ENCODE measurements at places on chromosomes 2 and 18. TPM values are rescaled to one million over a fixed set of nuclear protein-coding genes. Genes with fewer than 3 reads are reported as not detected.

DNA sequence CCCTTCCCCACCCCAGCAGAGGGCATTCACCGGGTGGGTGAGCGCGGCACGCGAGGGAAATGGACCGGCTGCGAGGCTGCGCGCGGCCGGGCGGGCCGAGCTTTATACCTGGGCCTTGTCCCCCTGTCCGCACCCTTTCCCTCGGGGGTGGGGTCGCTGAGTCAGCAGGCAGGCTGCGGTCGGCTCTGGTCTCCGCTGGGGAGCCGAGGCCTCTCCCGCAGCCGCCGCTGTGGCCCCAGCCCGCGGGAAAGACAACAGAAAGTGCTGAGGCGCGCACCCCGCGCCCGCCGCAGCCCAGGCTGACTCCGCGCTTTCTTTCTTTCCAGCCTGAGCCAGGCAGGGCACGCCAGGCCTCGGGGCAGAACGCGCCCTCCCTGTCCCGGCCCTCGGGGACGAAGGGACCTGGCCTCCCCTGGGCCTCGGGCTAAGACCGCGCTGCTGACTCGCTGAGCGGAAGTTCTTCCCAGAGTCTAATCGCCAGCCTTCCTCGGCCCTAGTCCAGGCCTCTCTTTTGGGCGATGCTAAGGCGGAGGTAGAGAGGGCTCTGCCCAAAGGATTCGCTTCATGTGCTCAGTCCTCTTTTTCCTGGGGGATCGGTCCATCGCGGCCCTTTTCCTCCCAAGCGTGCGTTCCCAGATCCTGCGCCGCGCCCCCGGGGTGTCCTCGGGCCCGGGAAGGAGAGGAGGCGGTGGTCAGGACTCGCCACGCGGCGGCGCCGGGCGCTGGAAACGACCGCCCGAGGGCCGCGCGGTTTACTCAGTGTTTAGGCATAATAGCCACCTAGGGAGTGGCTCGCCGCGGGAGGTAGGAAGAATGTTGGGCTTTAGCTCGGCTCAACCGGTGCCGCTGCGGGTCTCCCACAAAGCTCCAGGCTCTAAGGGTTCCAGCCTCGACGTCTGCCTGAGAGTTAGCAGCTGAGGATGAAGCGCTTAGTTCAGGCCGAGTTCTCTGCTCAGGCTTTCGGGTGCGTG, at the start of gene CRYBA2:
TSS of gene CRYBA2 (minus strand) at position 78 of the 971 bp plus-strand sequence. CDS start 246 bp downstream, outside the sequence.
- peak; percentile 35 for DNase-seq
- H3K4me3 ChIP-seq, result no peak within 1 kb of the TSS
- H3K36me3 ChIP-seq, result no peaks in the 10 kb centered on the region
- peaks cover 2% of the 10 kb centered on the region for H3K4me1 ChIP-seq
- H3K27ac ChIP-seq, result no peak within 1 kb of the TSS

DNA sequence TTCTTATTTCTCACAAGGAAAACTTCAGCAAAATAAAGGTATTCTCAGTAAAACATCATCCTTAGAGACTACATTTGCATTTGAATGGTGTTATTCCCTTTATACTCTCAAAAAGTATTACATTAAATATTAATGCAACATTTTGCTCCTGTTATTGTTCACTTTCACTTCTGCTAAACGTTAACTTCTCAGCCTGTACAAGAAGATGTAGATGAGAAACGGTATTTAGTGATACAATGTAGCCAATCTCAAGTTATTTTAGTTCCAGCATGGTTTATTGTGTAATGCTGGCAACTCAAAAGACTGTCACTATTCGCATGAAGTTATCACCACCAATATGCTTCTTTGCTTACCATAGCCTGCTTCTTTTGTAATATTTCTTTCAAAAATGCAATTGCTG, 514.1 kb downstream of the CPS1 start:
- H3K4me3 ChIP-seq, result no peak overlapping the region
- no peaks in the 10 kb centered on the region for H3K36me3 ChIP-seq
- H3K4me1 ChIP-seq, result no peaks in the 10 kb centered on the region

DNA sequence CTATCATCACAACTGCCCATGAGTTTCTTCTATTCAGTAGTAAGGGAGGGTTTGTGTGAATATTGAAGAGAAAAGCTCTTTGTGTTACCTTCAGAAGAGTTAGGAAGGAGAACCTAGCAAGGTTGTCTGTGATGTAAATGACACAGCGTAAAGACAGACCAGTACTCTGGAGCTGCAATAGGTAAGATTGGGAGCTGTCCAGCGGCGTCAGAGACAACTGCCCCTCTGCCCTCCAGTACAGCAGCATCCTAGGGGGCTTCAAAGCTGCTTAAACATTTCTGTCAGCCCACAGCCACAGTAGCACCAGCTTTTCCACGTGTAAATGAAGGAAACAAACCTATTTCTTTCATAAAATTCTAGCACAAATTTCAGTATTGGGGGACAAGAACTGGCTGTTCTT, 34.5 kb downstream of the NYAP2 start:
- no peak for DNase-seq
- H3K27ac ChIP-seq, result no peak overlapping the region
- H3K4me3 ChIP-seq, result no peak overlapping the region

DNA sequence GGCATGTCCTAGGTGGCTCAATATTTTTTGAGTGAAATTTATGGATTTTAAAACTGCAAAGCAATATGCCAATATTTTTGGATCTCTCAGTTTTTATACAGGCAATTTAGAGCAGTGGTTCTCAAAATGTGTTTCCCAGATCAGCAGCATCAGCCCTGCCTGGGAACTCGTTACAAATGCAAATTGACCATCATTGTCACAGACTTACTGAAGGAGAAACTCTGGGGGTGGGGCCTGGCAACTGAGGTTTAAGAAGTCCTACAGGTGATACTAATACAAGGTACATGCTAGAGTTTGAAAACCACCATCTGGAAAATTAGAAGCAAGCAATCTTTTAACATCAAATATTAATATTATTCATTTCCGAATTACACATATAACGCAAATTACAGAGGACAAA, 215.6 kb upstream of the PID1 start:
- H3K4me3 ChIP-seq, result no peak overlapping the region
- H3K27ac ChIP-seq, result no peak overlapping the region
- DNase-seq, result no peak
- H3K36me3 ChIP-seq, result no peaks in the 10 kb centered on the region
- H3K4me1 ChIP-seq, result no peaks in the 10 kb centered on the region
- H3K27me3 ChIP-seq, result no peaks in the 10 kb centered on the region

GRCh38 chr18:3584897-3585460, 135.0 kb downstream of the TGIF1 start:
- H3K4me3 ChIP-seq, result no peak overlapping the region
- no peaks in the 10 kb centered on the region for H3K27me3 ChIP-seq
- H3K4me1 ChIP-seq, result peaks cover 45% of the 10 kb centered on the region
- no peaks in the 10 kb centered on the region for H3K36me3 ChIP-seq

DNA sequence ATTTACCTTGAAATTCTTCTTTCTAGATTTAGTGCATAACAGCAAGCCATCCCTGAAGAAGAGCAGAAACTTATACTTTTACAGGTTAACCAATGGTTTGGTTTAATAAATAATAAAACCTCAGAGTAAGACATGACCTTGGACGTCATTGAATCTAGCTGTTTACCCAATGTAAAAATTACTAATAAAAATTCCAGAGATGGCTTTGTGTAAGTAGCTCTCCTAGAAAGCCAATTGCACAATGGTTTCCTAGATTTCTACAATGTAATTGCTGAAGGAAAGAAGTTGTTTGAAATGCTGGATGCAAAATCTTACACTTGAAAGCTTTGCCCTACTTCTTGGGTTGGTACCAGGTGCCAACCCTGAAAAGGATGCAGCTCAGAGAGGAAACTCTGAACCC, 1.5 kb downstream of the XDH start:
- peaks cover 6% of the 10 kb centered on the region for H3K27me3 ChIP-seq
- H3K27ac ChIP-seq, result no peak overlapping the region
- peaks cover 21% of the 10 kb centered on the region for H3K4me1 ChIP-seq
- H3K4me3 ChIP-seq, result no peak overlapping the region
- H3K36me3 ChIP-seq, result no peaks in the 10 kb centered on the region

GRCh38 chr2:43427032-43427424, 168.8 kb downstream of the THADA start:
- no peak overlapping the region for H3K27ac ChIP-seq
- peaks cover 37% of the 10 kb centered on the region for H3K4me1 ChIP-seq
- peaks cover 38% of the 10 kb centered on the region for H3K36me3 ChIP-seq
- no peak overlapping the region for H3K4me3 ChIP-seq
- H3K27me3 ChIP-seq, result no peaks in the 10 kb centered on the region

The HMSD gene
- 18.9 TPM for total RNA-seq

- H3K27me3 ChIP-seq, result peaks cover 14% of the 10 kb centered on the region
- no peaks in the 10 kb centered on the region for H3K4me1 ChIP-seq
- DNase-seq, result no peak
- H3K36me3 ChIP-seq, result no peaks in the 10 kb centered on the region
- no peak overlapping the region for H3K27ac ChIP-seq
Observed at GRCh38 chr2:29281086-29281915, 166.1 kb downstream of the CLIP4 start.
